ENCODE measurements at places on chromosomes 5 and 9. TPM values are rescaled to one million over a fixed set of nuclear protein-coding genes. Genes with fewer than 3 reads are reported as not detected.

EIF4EBP3 gene
- total RNA-seq: 8.8 TPM

DNA sequence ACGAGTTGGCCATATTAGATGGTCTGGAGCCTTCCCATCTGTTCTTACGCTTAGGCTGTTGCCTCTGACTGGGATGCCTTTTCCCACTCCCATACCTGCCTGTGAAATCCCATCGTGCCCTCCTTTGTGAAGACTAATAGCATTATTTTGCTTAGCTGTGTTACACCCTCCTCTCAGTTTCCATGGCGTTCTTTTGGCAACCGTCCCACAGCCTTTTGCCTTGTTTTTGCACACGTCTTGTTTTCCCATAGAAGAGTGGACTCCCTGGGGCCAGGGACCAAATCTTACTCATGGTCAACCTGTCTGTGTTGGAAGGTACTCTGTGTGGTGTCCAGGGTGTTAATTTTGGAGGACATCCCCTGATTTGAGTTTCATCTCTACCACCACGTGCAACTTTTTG is 242.1 kb downstream of the HSPA4 start:
- no peak overlapping the region for H3K27ac ChIP-seq
- H3K4me3 ChIP-seq: no peak overlapping the region
- no peaks in the 10 kb centered on the region for H3K27me3 ChIP-seq
- H3K4me1 ChIP-seq: no peaks in the 10 kb centered on the region

- H3K27me3 ChIP-seq: no peaks in the 10 kb centered on the region
- no peak overlapping the region for H3K27ac ChIP-seq
- DNase-seq: no peak
- H3K4me1 ChIP-seq: no peaks in the 10 kb centered on the region
- no peaks in the 10 kb centered on the region for H3K36me3 ChIP-seq
- H3K4me3 ChIP-seq: no peak overlapping the region
Observed at GRCh38 chr5:139021346-139021745, 146.2 kb upstream of the LRRTM2 start.

TAF11L5 gene
- total RNA-seq: not detected

DCTN4 gene
- total RNA-seq: 58.4 TPM

DNA sequence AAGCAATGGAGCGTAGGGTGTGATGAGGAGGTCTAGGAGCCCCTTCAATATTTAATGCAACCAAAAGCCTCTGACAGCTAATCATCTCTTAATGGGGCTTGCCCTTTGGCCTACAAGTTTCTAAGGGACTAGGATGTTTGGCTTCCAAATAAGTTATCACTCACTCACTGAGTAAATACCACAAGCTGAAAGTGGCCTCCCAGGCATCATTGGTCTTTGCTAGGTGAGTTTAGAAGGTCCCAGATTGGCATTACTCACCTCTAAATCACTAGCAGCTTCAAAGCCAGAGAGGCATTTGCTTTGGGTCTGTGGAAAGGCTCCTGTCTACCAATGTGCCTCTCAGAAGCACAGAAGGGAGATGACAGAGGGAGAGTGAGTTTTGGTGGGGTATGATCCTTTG is 344.2 kb downstream of the NTRK2 start:
- no peaks in the 10 kb centered on the region for H3K4me1 ChIP-seq
- no peak overlapping the region for H3K4me3 ChIP-seq
- DNase-seq: no peak
- H3K36me3 ChIP-seq: no peaks in the 10 kb centered on the region
- no peak overlapping the region for H3K27ac ChIP-seq

DNA sequence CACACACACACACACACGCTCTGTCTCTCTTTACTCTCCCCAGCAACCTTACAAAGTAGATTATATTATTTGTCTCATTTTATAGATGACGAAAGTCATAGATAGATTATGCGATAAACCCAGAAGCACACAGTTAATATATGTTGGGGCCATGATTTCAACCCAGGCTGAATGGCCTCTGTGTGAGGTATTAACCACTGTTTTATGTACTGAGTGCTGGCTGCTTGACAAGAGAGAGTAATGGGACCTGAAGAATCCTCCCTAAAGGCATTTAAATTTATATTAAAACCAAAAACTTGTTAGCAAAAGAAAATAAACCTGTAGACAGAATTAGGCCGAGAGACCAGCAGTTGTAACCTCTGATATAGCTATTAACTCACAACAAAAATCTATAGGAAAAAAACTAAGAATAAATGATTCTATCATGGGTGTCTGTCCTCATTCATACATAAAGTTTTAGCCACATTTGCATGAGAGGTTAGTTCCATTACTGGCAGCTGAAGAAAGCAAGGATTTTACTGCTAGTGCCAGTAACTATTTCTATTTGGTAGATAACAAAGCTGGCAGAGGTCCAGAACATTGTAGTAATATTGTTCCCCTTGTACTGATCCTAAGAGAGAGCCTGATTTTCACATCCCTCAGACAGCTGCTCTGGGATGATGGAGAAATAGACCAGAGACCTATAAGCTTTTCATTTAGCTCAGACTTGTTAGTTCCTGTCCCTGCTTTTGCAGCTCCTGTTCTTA is 250.9 kb downstream of the ADGRV1 start:
- peaks cover 2% of the 10 kb centered on the region for H3K27me3 ChIP-seq
- DNase-seq: no peak
- no peaks in the 10 kb centered on the region for H3K36me3 ChIP-seq
- no peaks in the 10 kb centered on the region for H3K4me1 ChIP-seq
- no peak overlapping the region for H3K4me3 ChIP-seq
- no peak overlapping the region for H3K27ac ChIP-seq

DNA sequence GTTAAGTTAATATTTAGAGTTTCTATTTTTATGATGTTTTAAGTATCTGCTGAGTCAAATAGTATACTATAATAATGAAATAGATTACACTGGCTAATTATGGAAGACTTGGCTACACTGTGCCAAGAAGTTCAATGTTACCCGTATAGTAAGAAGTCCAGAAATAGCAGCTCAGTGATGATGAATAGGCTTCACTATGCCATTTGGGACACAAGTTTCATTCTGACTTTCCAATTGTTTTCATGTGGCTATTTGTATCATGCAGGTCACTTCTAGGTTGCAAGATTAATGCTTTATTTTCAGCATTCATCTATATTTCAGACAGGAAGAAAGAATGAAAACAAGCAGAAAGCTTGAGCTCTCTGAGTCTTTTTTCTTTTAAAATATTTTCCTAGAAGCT is 194.5 kb upstream of the RIOK2 start:
- no peaks in the 10 kb centered on the region for H3K36me3 ChIP-seq
- no peak for DNase-seq
- no peak overlapping the region for H3K4me3 ChIP-seq
- no peaks in the 10 kb centered on the region for H3K27me3 ChIP-seq

C5orf15 gene
- total RNA-seq: 27.4 TPM

All from B cell (primary cell).